Thymus (tissue), 14 donors: ENCODE measurements at places on chromosomes 5 and 9. TPM values are rescaled to one million over a fixed set of nuclear protein-coding genes. Genes with fewer than 3 reads are reported as not detected.

Gene PCDHB4
- 0.34 TPM for polyA plus RNA-seq

Gene C6
- 0.73 TPM for polyA plus RNA-seq

Gene BRD3
- 14.5 TPM for polyA plus RNA-seq

Gene FAM200C
- 5.5 TPM for polyA plus RNA-seq

Gene FGFR4
- polyA plus RNA-seq, result 1.7 TPM

Gene SLIT3
- 9.2 TPM for polyA plus RNA-seq

Gene KIF4B
- 0.02 TPM for polyA plus RNA-seq

Gene SPOCK1
- 8.6 TPM for polyA plus RNA-seq

Gene SPINK13
- polyA plus RNA-seq, result 1.1 TPM

Gene C9orf153
- polyA plus RNA-seq, result 0.16 TPM

Gene IFNA21
- 0.02 TPM for polyA plus RNA-seq

Gene SRD5A1
- polyA plus RNA-seq, result 10.2 TPM

Gene WNK2
- polyA plus RNA-seq, result 9.1 TPM
